ENCODE measurements at places on chromosomes 3 and 15.

DNA sequence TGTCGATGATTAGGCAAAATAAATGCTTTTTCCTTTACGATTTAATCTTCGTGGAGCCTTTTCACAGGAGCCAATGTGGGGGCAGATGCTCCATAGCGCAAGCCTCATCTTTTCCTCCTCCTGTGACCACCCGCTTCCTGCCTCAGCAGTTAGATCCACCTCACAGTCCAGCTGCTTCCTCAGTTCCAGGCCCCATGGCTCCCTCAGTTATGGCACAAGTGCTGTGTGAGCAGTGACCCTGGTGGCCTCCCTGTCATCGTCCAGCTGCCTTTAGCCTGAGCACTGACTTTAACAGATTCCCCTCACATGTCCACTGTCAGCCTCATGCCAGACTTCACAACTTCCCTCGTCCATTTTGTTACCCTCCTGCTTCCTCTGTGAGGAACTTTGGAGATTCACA lies 424.6 kb upstream of the GBE1 start:
- no peak for DNase-seq

GRCh38 chr15:37014137-37014536 lies 86.2 kb downstream of the MEIS2 start:
- no peak for DNase-seq

GRCh38 chr3:54274607-54275006 lies 152.3 kb downstream of the CACNA2D3 start:
- no peak for DNase-seq

GRCh38 chr15:71248386-71248785 lies 133.1 kb downstream of the THSD4 start:
- DNase-seq = no peak

DNA sequence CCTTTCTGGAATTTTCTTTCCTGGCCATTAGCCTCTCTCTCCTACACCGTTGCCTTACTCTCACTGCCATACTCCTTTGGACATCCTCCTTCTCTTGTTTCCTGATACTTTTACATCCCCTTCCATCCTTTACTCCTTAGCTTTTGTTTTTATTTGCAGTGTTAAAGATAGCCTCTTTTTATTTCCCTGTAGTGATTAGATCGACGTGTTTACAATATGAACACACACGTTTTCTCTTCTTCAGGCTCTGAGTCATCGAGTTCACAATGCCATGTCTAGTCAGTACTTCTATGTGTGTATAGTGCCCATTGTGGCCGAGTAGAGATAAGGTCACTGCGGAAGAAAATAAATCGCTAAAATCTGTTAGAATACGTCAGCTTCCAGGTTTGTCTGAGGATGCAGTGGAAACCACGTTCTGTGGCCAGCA lies 208.5 kb downstream of the LPP start:
- DNase-seq = no peak

GRCh38 chr3:117618462-117618861 lies 908.9 kb downstream of the TUSC7 start:
- DNase-seq = no peak

GRCh38 chr3:29441422-29441821 lies 160.6 kb downstream of the RBMS3 start:
- no peak for DNase-seq

DNA sequence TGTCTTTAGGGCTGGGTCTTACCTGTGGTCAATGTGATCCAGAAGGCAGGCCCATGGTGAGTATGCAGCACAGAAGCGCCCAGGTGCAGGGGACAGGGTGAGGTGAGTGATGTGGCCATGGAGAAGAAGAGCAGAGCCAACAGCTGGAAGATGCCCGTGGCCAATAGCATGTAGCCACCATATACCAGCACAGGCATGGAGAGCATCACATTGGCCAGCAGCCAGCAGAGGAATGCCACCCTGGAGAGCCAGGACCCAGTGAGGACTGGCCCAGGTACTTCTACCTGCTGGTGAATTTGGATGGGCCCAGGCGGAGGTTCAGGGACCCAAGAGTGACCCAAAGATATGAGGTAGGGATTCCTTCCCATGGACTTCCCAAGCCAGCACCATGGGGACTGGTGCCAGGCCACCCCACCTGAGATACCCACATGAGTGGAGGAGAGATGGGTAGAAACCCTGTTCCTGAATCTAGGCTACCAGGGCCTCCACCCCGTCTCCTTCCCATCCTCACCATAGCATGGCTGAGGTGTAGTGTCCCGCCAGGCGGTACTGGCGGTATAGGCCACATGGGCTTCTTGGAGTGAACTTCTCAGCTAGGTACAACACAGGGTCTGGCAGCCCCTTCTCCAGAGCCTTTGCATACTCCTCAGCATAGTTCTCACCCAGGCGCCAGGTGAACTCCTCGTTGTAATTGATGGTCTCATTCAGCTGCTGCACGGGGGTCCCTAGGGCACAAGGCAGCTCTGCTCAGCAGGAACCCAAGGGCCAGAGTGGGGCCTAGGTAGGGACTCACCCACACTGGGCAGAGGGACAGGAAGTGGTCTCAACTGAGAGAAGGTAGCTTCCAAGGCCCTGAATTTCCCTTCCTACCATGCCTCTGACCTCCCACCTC lies 6.2 kb downstream of the DUOXA2 start:
- DNase-seq = no peak

- no peak for DNase-seq
Observed at GRCh38 chr3:21390856-21391255, 360.2 kb downstream of the ZNF385D start.

DNA sequence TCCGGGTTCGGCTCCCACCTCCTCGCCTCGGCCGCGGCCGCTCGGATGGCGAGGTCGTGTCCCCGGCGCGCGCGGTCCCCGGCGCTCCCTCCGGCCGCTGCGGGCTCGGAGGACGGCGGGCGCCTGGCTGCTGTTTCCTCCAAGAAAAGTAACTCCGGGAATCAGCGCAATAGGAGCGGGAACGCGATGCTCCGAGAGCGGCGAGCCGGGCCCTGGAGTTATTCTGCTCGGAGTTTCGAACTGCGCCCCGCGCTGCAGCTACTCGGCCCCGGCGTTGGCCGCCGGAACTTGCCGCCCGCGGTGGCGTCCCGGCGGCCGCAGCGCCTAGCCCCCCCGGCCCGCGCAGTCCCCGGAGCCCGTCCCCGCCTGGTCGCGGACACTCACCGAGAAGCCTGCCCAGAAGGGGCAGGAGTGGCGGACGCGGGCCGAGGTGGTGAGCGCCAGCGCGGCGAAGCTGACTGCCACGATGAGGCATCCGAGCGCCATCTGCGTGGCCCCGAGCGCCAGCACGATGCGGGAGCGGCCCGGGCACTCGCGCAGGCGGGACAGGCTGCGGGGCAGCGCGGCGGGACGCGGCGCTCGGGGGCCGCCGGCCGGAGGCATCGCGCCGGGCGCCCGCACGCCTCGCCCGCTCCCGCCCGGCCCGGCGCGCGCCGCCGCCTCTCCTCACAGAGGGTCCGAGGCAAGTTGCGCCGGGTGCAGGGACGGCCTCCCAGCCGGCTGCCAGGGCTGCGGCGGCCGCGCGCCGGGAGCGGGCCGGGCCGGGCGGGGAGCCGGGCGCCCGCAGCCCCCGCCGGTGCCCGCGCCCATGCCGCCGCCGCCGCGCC lies 251.9 kb downstream of the TJP1 start:
- no peak for DNase-seq

- DNase-seq = no peak
Observed at GRCh38 chr3:37626736-37627565, 234.7 kb upstream of the CTDSPL start.

- DNase-seq = no peak
Observed at GRCh38 chr3:195556390-195556789, 13.3 kb upstream of the PPP1R2 start.

All from activated T-cell treated with anti-CD3 and anti-CD28 coated beads, Interleukin-2, amount 50 U/mL, for 24 hours (primary cell).